ENCODE measurements at places on chromosomes 2 and 18. TPM values are rescaled to one million over a fixed set of nuclear protein-coding genes. Genes with fewer than 3 reads are reported as not detected.

DNA sequence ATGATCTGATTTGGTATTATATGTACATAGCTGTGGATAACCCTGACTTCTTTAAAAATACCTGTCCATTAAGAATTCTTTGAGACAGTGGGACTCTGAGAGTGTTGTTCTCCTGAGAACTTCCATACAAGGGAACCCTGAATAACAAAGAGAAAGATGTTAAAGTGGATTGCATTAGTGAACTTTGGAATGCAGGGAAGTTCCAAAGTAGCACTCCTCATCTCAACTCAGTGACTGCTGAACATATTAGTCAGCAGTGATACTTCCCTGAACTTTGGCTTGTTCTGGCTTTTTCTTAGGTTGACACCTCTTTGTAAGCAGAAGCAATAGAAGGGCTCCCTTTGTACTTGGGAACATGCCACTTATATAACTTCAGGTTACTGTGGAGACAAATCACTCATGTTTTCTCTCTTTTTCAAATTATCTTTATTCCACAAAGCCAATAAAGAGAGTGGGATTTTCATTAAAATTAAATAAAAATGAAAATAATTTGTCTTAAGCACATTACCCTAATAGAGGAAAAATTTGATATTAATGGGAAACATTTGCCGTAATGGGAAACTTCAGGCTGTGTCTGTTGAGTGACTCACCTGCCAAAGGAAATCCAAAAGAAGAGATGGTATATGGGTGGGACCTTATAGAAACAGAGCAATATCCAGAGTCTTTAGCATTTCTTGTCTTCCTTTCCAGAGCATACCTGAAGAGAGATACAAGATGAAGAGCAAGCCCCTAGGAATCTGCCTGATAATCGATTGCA lies 33.3 kb downstream of the CFLAR start:
- DNase-seq = no peak

DNA sequence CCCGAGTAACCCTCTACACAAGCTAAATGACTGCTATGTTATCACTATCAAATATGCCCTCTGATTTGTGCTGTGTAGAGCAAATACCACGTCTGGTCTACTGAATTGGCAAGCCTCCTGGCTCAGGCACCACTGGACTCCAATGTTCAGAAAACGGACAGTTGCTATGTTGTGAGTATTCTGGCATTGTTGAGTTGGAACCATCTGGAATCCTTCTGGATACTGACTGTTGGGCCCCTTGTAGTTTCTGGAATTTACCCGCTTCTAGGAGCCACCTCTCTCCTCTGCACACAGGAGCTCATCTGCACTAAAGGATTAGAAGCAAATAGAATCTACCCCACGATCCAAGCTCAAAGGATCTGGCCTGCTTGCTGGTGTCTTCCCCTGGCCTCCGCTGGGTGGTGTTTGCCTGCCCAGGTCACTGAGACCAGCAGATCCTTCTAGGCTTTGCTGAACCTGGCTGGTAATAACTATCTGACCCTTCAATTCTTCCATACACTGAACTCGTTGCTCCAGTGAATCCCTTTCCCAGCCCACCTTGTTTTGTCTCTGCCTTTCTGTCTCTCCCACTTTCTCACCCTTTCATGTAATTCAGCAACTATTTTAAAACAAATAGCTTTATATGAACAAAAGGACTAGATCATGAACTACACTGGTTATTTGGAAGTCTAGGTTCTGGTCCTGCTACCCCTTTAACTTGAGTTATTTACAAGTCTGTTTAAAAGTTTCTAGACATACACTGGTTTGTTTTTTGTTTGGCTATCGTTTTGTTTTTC lies 2.1 kb upstream of the HAAO start:
- DNase-seq = no peak

DNA sequence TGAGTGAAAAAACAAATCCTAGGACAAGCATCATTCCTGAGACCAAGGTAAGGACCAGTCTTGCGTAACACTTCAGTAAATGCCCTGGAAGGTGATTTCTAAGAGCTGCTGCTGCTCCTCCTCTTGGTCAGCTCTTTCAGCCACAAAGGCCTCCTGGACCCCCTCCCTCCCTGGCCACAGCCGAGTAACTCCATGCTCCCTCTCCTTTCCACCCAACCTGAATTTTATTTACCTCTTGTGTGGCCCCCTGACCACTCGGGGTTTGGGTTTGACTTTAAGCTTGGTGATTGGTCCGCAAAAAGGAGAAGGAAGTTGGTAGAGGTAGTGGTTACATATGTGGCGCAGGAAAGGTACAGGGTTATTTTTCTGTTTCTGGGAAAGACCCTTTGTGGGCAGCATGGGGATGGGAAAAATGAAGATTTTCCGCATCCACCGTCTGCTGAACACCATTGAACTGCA lies 9.2 kb downstream of the HTRA2 start:
- DNase-seq = no peak

- no peak for DNase-seq
Observed at GRCh38 chr18:60554967-60555366, 182.4 kb upstream of the MC4R start.

The SLC5A7 gene
- 0.20 TPM for polyA plus RNA-seq

- DNase-seq = no peak
Observed at GRCh38 chr2:143698888-143699570, 569.8 kb downstream of the ARHGAP15 start.

- no peak for DNase-seq
Observed at GRCh38 chr2:69041214-69041613, 28.2 kb downstream of the ANTXR1 start.

- DNase-seq = peak; percentile 21
Observed at GRCh38 chr2:192585418-192585817, 390.7 kb upstream of the TMEFF2 start.

DNA sequence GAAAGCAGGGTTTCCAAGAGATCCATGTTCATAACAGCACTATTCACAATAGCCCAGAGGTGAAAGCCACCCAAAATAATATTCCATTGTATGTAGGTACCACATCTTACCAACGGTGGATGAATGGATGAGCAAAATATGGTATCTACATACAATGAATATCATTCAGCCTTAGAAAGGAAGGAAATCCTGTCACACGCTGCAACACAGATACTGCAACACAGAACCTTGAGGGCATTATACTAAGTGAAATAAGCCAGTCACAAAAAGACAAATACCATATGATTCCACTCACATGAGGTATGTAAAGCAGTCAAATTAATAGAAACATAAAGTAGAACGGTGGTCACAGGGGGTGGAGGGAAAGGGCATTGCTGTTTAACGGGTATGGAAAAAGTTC lies 155.7 kb downstream of the DTNB start:
- no peak for DNase-seq

GRCh38 chr2:194870974-194871535 lies 786.0 kb upstream of the SLC39A10 start:
- no peak for DNase-seq

DNA sequence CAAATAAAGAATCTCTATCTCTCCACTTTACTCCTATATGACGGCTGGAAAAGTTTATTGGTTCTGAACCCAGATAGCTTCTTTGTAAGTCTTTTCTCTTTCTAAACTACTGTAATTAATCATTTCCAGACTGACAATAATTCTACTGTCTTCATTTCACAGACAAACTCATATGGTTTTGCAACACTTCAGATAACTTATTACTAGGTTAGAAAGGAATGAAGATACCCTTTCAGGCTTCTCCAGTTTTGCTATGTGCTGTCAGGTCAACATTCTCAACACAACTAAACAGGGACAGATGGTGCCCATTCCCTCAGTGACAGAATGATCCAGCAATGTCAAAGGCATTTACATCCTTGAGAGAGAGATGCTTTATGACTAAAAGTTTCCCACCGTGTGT lies 198.5 kb upstream of the ITGA4 start:
- DNase-seq = no peak

The TEX44 gene
- not detected for polyA plus RNA-seq

The RASGRP3 gene
- polyA plus RNA-seq = 42.6 TPM

The STEAP3 gene
- polyA plus RNA-seq = 17.0 TPM

DNA sequence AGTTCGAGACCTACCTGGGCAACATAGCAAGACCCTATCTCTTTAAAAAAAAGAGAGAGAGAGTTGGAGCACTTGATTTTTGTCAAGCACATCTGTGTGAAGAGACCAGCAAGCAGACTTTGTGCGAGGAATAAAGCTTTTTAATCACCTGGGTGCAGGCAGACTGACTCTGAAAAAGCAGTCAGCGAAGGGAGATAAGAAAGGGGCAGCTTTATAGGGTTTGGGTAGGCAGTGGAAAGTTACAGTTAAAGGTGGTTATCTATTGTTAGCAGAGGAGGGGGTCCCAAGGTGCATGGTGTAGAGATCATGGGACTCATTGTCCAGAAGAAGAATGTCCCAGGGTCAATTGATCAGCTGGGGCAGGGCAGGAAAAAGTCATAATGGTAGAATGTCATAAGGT lies 34.4 kb downstream of the NCL start:
- no peak for DNase-seq

DNA sequence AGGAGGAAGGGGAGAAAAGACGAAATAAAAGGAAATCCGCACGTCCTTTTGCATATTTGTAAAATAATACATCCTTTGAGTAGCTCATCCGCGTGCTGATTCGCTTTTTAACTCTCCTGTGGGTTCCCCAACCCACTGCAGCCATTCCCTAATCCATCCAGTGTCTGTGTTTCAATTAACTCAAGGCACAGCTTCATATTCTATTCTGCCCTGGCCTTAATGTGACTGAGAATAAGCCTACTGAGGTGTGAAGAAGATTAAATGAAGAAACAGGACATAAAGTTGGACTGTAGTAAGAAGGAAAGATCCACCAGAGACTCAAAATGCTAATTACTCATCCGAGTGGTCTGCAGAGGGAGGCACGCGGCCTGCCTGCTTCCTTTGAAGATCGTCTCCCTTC lies 161.4 kb upstream of the SH3BP4 start:
- DNase-seq = no peak
